ENCODE measurements at places on chromosomes 6 and 20.

GRCh38 chr6:12361042-12361765 is 71.0 kb downstream of the EDN1 start:
- DNase-seq: no peak

GRCh38 chr20:31806564-31807355 is 12.4 kb upstream of the MYLK2 start:
- DNase-seq: no peak

GRCh38 chr6:88263591-88263990 is 97.4 kb upstream of the CNR1 start:
- DNase-seq: no peak

DNA sequence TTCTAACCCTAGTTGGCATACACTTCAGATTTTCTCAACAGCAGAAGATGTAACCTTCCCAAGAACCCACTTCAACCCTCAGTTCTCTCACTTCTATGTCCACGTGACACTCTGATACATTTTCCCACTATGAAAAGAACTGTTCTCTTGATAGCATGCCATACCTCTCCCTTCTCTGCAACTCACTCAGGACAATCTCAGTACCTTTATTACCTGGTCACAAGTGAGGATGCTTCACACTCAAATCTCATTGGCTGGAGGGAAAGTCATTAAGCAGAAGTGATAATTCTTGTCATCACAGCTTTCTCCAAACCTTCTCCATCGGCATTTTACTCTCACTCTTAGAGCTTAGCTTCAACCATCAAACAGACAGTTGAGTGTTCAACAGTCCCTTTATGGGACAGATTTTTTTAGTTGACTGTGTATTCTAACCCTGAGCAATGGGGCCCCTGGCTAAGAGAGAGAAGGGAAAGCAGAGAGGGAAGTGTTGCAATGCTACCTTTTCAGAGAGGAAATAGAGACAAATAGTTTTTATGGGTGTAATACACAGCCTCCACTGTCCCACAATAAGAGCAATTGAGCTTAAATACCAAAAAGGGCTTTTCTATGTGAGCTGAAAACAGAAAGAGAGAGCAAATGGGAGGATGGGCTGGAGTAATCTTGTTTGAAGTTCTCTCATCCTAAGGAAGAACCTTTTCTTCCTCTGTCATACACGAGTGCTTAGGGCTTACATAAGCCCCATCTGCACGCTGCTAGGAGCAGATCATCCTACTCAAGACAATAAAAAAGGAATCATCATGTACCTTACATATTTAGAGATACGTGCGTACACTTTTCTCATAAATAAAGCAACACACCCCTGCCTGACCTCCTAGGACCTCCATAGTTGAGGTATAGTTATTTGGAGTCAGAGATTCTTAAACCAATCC is 16.0 kb downstream of the HLA-DPA1 start:
- no peak for DNase-seq

DNA sequence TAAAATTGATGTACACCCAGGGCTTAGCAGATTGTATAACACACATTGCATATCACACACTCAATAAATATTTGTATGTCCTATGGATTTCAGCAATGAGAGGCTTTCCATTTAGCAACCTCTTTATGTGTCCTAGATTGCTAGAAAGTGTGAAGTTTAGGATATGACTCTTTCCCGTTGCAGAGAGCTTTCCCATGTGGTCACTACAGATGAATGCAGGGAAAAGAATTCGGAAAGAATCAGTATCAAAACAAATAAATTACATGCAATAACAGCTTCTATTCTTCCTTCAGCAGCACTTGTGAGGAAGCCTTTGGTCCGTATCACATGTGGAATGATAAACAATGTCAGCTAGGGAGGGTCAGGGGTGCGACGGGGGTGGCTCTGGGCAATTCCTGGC is 870.1 kb downstream of the C6orf118 start:
- DNase-seq: no peak

GRCh38 chr20:19252451-19253120 is 40.1 kb downstream of the SLC24A3 start:
- DNase-seq: no peak

DNA sequence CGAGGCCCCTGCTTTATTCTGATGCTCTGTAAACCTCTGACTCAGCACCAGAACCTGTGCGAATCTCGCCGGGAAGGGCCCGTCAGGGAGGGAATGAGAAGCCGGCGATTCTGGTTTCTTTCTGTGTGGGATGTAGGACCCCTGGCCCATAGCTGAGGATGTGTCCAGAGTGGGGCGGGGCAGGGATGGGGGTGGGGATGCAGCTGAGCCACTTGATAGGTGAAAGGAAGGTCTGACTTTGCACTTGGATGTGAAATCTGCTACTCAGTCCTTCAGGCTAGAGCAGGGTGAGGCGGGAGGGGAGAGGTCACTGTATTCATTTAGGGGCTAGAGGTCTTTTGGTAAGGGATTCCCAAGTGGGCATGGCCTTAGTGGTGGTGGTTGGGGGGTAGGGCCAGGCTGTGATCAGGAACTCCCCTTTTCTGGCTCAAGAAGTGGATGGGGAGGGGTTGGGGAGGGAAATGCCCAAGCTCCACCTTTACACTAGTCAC is 2.3 kb downstream of the TOX2 start:
- no peak for DNase-seq

DNA sequence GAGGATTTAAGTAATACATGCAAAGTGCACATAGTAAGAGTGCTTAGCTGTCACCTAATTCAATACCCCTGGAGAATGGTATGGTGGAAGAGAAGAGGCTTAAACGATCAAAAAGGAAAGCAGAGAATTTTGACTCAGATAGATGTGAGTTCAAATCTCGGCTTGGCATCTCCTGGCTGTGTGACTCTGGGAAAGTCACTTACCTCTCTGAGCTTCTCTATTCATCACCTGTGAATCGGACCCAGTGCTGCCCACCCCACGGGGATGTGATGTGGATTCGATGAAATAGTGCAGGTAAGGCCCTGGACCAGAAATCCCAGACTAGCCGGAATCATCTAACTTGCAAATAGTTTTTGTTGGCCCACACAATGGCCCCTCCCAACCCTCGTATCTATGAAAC is 1.8 kb upstream of the B4GALT5 start:
- no peak for DNase-seq
